ENCODE measurements at places on chromosomes 4 and X.

GRCh38 chr4:158722291-158722916 lies 792 bp downstream of the PPID start:
- no peak for DNase-seq

DNA sequence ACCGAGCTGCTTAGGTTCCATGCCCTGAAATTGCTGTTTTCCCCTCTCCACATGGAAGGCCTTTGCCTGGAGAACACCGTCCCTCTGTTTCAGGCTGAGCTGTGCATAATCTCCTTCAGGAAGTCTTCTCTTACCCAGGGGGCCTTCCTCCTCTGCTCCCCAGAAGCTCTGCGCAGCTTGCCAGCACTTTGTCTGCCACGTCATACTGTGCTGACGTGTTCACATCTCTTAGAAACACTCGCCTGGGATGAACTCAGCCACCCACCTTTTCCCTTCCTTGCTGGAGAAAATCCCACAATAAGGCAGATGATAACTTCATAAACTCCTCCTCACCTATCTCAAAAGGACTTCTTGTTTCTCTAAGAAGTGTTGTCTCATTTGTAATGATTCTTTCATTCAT lies 110.7 kb downstream of the ARHGAP10 start:
- peak; percentile 68 for DNase-seq

GRCh38 chr4:104352211-104352610 lies 142.5 kb downstream of the CXXC4 start:
- no peak for DNase-seq

DNA sequence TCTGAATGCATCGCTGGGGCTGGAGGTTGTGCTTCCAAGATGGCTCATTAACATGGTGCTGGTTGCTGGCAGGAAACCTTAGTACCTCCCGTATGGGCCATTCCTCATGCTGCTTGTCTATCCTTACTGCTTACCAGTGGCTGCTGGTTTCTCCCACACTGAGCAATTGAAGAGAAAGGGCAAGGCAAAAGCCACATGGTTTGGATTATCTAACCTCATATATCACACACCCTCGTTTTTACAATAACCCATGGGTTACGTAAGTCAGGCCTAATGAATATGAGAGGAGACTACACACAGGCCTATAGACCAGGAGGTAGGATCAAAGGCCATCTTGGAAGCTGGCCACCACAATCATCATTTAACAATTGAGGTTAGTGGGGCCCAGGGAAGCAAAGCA lies 141.8 kb upstream of the EDNRA start:
- no peak for DNase-seq

DNA sequence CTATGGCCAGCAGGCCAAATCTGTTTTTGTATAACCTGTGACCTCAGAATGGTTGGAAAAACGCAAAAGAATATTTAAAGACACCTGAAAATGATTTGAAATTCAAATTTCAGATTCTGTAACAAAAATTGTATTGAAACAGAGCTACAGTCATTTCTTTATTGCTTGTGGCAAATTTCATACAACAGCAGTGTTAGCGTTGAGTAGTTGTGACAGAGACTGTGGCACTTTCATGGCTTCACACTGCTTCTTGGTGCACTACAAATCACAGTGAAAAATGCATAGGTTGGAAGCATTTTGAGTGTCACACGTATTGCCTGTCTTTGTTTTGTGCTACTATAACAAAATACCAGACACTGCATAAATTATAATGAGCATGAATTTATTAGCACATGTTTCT lies 12.2 kb upstream of the PARM1 start:
- DNase-seq: no peak
